Uterus (tissue), 4 donors: ENCODE measurements at places on chromosomes 4 and X. TPM values are rescaled to one million over a fixed set of nuclear protein-coding genes. Genes with fewer than 3 reads are reported as not detected.

DNA sequence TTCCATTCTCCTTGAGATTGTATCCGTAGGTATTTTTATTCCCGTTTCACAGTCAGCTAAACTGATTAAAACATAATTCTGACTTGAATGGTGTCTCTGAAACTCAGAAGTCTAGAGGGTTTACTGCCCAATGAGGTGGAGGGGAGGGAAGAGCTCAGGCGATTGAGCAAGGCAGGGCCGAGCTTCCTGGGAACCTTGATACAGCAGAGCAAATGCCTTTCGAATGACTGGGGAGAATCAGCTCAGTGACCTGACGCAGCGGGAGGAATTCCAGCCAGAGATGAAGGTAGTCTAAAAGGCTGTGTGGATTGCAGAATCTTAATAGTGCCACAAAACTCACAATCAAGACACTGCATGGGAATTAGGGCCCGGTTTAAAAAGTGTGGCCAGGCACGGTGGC lies 233.6 kb downstream of the EVC2 start:
- H3K27ac ChIP-seq: no peak overlapping the region
- no peaks in the 10 kb centered on the region for H3K4me1 ChIP-seq
- H3K4me3 ChIP-seq: no peak overlapping the region

DNA sequence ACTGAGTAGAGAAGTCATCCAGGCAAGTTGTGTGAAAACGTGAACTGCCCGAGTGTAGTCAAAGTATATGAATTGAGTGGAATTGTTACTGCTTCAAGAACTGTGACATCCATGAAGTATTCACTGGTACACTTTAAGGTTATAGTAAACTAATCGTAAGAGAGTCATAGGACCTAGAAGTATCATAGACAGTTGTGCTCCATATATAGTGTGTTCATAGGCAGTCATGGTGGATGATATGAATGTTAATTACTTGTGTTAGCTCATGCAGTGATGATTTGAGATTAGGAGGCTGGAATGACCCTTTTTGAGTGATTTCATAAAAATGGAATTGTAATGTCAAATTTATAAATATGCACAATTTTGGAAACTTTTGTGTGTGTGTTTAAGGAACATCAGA lies 81.3 kb upstream of the TLR2 start:
- H3K4me3 ChIP-seq: no peak overlapping the region
- DNase-seq: no peak
- no peaks in the 10 kb centered on the region for H3K27me3 ChIP-seq
- H3K36me3 ChIP-seq: no peaks in the 10 kb centered on the region
- H3K27ac ChIP-seq: no peak overlapping the region

- H3K27me3 ChIP-seq: no peaks in the 10 kb centered on the region
- H3K36me3 ChIP-seq: no peaks in the 10 kb centered on the region
- DNase-seq: no peak
Observed at GRCh38 chrX:140389331-140389730, 115.5 kb downstream of the SOX3 start.

DNA sequence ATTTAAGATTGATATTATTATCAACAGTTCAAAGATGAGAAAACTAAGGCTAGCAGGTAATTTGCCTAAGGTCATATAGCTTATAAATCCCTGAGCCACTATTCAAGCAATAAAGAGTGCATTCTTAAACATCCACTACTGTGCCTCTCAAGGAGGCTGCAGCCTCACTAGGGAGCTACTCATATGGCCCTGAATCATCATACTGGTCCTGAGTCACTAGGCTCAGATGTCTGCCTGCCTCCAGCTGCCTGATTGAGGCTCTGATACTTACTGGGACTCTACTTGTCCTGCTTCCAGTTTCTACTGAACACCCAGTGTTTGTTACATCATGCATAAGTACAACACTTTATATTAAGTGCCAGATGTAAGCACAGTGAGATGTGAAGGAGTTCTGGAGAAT lies 110.7 kb downstream of the AASDH start:
- H3K4me3 ChIP-seq: no peak overlapping the region
- H3K4me1 ChIP-seq: no peaks in the 10 kb centered on the region
- no peaks in the 10 kb centered on the region for H3K36me3 ChIP-seq
- no peaks in the 10 kb centered on the region for H3K27me3 ChIP-seq
- no peak overlapping the region for H3K27ac ChIP-seq
- DNase-seq: no peak

GRCh38 chr4:79991601-79992000 lies 81.4 kb downstream of the ANTXR2 start:
- DNase-seq: no peak
- no peaks in the 10 kb centered on the region for H3K36me3 ChIP-seq
- H3K4me1 ChIP-seq: peaks cover 6% of the 10 kb centered on the region
- H3K4me3 ChIP-seq: no peak overlapping the region
- H3K27me3 ChIP-seq: no peaks in the 10 kb centered on the region

GRCh38 chr4:80187677-80188076 lies 9.6 kb upstream of the PRDM8 start:
- no peaks in the 10 kb centered on the region for H3K27me3 ChIP-seq
- H3K4me1 ChIP-seq: peaks cover 12% of the 10 kb centered on the region
- H3K36me3 ChIP-seq: no peaks in the 10 kb centered on the region
- DNase-seq: no peak
- no peak overlapping the region for H3K27ac ChIP-seq
- no peak overlapping the region for H3K4me3 ChIP-seq

GRCh38 chrX:139936259-139936658 lies 3.4 kb upstream of the ATP11C start:
- no peaks in the 10 kb centered on the region for H3K4me1 ChIP-seq
- no peak for DNase-seq
- no peaks in the 10 kb centered on the region for H3K36me3 ChIP-seq
- no peak overlapping the region for H3K27ac ChIP-seq

- H3K27me3 ChIP-seq: no peaks in the 10 kb centered on the region
- no peaks in the 10 kb centered on the region for H3K36me3 ChIP-seq
- no peaks in the 10 kb centered on the region for H3K4me1 ChIP-seq
- peak overlapping the region; percentile 84 for H3K27ac ChIP-seq
- no peak for DNase-seq
- H3K4me3 ChIP-seq: peak overlapping the region; percentile 75
Observed at GRCh38 chrX:37846558-37846933, 825 bp downstream of the DYNLT3 start.

DNA sequence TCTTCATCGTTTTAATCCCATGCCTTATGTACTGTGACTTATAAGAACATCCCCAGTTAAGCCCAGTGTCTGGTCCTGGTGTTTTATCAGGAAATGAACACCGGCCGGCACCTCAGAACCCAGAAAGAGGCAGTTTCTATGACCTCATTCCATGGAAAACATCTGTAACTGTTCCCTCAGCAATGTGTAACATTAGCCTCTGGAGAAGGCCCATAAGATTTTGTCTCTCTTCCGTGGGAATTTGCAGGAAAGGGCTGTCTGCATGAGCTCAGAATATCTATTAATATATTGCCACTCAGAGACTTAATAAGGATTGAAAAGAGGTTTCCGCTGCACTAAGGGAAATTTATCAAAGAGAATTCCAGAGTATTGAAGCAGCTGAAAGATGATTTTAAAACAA lies 3.1 kb upstream of the TCEANC start:
- no peaks in the 10 kb centered on the region for H3K4me1 ChIP-seq
- H3K27ac ChIP-seq: no peak overlapping the region
- no peaks in the 10 kb centered on the region for H3K36me3 ChIP-seq
- no peak overlapping the region for H3K4me3 ChIP-seq

DNA sequence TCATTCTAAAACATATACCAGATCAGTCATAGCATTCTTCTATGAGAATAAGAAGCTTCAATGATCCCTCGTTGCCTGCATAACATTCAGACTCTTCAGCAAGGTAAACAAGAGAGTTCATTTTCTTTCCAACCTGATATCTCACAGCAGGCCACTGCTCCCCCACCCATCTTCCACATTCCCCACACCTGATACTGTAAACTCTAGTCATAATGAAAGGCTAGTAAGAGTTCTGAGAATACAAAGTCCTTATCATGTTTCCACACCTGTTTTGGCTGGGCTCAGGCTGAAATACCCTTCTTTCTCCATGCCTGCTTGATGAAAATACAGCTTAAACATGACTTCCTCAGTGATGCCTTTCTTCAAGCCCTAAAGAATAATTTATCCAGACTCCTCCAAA lies 2.3 kb upstream of the AASDH start:
- H3K27me3 ChIP-seq: no peaks in the 10 kb centered on the region
- H3K27ac ChIP-seq: no peak overlapping the region
- no peaks in the 10 kb centered on the region for H3K4me1 ChIP-seq
- no peak for DNase-seq

DNA sequence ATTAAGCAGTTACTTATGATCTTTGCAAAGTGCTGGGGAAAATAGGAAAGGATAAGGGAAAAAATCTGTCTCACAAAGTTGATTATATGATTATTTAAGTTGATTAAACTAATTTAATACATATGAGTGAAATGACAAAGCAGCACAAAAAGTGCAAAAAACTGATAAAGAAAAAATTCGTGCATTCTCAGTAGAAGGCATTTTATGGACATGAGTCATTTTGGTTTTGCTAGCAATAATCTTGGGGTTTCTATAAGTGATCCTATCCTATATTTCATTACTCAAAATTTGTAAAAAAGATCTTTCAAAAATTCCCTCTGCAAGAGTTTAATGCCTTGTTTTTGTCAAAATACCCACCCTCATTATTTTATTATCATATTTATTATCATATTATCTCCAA lies 224.2 kb upstream of the ANXA10 start:
- H3K27me3 ChIP-seq: no peaks in the 10 kb centered on the region
- no peak overlapping the region for H3K27ac ChIP-seq
- no peaks in the 10 kb centered on the region for H3K36me3 ChIP-seq
- no peaks in the 10 kb centered on the region for H3K4me1 ChIP-seq
- no peak for DNase-seq

- no peaks in the 10 kb centered on the region for H3K4me1 ChIP-seq
- H3K27me3 ChIP-seq: no peaks in the 10 kb centered on the region
- H3K4me3 ChIP-seq: no peak overlapping the region
- no peak for DNase-seq
- H3K36me3 ChIP-seq: no peaks in the 10 kb centered on the region
Observed at GRCh38 chr4:173094739-173095421, 73.7 kb upstream of the GALNT7 start.

DNA sequence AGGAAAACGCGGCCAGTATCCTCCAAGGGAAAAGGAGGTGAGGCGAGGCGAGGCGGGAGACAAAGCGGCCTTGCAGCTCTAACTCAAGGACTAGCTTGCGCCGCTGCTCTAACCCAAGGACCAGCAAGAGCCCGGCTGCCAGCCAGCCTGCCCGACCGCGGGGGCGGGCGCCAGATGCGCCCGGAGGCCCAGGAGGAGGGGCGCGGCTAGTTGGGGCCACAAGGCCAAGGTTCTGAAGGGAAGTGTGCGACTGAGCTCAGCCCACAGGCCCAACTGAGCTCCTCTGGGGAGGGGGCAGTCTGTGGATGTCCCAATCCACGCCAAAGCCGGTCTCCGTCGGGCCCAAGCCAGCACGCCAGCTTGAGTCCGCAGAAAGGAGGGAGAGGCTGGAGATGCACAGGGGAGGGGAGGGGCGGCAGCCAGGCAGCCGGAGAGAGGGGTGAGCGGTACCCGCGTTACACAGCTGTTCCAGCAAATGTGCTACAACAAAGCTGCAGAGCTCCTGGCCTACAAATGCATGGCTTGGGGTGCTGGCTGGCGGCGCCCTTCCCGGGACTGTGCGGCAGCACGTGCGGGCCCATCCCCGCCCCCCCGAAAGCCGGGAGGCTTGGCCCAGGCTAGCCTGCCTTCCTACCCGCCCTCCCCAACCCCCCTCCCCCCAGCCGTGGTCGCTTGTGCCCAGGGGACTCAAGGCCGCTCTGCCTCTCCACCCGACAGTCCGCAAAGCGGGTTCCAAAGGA lies 637 bp downstream of the AMER1 start:
- H3K4me3 ChIP-seq: peak overlapping the region; percentile 58
- no peaks in the 10 kb centered on the region for H3K4me1 ChIP-seq
- DNase-seq: peak; percentile 24

GRCh38 chrX:19897091-19897490 lies 9.7 kb upstream of the SH3KBP1 start:
- no peaks in the 10 kb centered on the region for H3K36me3 ChIP-seq
- DNase-seq: no peak
- no peak overlapping the region for H3K4me3 ChIP-seq
- no peaks in the 10 kb centered on the region for H3K4me1 ChIP-seq
- no peaks in the 10 kb centered on the region for H3K27me3 ChIP-seq

DNA sequence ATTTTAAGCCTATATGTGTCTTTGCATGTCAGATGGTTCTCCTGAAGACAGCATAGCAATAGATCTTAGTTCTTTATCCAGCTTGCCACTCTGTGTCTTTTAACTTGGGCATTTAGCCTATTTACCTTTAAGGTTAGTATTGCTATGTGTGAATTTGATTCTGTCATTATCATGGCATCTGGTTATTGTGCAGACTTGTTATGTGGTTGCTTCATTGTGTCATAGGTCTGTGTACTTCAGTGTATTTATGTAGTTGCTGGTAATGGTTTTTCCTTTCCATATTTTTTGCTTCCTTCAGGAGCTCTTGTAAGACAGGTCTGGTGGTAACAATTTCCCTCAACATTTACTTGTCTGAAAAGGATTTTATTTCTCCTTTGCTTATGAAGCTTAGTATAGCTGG lies 1443.5 kb downstream of the FAM133A start:
- H3K4me3 ChIP-seq: no peak overlapping the region
- no peaks in the 10 kb centered on the region for H3K27me3 ChIP-seq
- H3K36me3 ChIP-seq: no peaks in the 10 kb centered on the region
- no peak overlapping the region for H3K27ac ChIP-seq

DNA sequence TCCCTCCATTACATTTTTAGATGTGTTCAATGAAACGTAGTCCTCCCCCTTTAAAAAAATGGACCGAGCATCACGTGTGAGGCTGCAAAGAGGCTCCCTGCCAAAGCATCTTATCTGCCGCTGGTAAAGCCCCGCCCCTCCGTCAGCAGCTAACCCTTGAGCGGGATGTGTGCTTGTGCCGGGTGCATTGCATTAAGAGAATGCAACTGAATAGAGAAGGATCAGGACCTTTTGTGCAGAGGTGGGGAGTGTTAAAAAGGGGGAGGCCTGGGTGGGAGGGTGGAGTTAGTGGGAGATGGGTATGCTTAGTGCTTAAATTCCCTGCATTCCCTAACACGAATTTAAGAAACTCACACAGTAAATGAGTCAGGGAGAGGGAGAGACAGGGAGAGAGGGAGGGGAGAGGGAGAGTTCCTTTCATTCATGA lies 66.0 kb downstream of the TBL1X start:
- H3K27ac ChIP-seq: no peak overlapping the region
- DNase-seq: peak; percentile 75
- H3K27me3 ChIP-seq: no peaks in the 10 kb centered on the region
- H3K4me3 ChIP-seq: no peak overlapping the region
- H3K36me3 ChIP-seq: no peaks in the 10 kb centered on the region

DNA sequence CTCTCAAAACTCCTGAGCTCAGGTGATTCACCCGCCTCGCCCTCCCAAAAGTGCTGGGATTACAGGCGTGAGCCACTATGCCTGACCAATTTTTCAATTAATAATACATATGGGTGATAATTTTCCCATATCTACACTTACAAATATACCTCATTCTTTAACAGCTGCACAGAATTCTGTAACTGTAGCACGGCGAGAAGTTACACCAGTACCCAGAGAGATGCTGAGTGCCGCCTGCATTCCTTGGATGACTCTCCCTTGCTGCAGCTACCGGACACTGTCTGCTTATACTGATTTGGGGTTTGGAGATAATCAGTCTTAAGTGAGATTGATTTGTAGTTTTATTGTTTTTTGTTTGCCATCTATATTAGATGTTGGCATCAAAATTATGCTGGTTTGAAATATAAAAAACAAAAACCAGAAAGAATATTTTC lies 5.8 kb downstream of the TIFA start:
- H3K27ac ChIP-seq: no peak overlapping the region
- no peak overlapping the region for H3K4me3 ChIP-seq
- no peaks in the 10 kb centered on the region for H3K27me3 ChIP-seq
- no peaks in the 10 kb centered on the region for H3K36me3 ChIP-seq
- no peaks in the 10 kb centered on the region for H3K4me1 ChIP-seq
- DNase-seq: no peak

CXCL11 gene
- total RNA-seq: not detected

TRIM61 gene
- 4.1 TPM for total RNA-seq

ARMCX4 gene
- 18.2 TPM for total RNA-seq

SPANXA1 gene
- total RNA-seq: not detected

TRO gene
- 25.6 TPM for total RNA-seq

WWC2 gene
- 41.3 TPM for total RNA-seq

TLR1 gene
- total RNA-seq: 21.4 TPM
